ENCODE measurements at places on chromosomes 7 and 10.

- no peak for DNase-seq
These were observed 127.5 kb downstream of the TMEM178B start for GRCh38 chr7:141201145-141201885.

DNA sequence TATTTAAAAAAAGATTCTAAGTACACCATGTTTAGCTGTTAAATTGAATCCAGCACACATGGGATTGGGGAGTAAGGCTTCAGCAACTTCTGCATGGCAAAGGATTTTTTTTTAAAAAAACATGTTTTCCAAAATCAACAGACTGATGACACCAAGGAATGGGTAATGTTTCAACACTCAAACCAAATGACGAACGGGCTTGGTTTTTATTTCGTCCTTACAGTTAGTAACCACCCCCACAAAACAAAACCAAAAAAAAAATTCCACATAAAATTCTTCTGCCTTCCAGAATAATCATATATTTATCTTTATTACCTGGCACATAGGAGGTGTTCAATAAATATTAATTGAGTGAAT is 45.7 kb downstream of the ICA1 start:
- DNase-seq: no peak

GRCh38 chr10:33129141-33129995 is 171.3 kb upstream of the ITGB1 start:
- no peak for DNase-seq

GRCh38 chr7:39969431-39969830 is 19.4 kb downstream of the CDK13 start:
- DNase-seq: no peak

DNA sequence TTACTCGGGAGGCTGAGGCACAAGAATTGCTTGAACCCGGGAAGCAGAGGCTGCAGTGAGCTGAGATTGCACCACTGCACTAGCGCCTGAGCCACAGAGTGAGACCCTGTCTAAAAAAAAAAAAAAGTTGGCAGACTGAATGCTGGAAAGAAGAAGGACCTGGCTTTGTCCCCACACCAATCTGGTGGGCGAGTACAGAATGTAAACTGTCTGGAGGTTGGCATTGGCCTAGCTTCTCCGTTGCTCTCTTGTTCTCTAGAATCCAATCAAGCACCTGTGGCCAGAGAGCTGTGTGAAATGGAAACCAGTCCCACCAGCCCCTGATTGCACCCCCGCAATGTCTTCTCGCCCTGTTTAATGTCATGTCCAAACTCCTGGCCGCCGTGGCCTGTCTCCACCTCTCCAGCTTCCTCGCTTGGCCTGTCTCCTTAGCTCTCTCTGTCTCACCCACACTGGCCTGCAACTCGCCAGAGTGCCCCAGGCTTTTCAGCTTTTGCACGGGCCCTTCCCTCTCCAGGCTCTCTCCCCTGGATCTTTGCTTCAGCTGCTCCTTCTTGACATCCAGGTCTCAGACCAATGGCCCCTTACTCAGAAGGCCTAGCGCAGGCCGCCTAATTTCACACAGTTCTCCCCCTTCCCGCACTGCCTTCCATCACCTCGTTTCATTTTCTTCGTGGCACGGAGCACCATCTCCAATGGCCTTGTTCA is 670 bp upstream of the AGK start:
- no peak for DNase-seq

DNA sequence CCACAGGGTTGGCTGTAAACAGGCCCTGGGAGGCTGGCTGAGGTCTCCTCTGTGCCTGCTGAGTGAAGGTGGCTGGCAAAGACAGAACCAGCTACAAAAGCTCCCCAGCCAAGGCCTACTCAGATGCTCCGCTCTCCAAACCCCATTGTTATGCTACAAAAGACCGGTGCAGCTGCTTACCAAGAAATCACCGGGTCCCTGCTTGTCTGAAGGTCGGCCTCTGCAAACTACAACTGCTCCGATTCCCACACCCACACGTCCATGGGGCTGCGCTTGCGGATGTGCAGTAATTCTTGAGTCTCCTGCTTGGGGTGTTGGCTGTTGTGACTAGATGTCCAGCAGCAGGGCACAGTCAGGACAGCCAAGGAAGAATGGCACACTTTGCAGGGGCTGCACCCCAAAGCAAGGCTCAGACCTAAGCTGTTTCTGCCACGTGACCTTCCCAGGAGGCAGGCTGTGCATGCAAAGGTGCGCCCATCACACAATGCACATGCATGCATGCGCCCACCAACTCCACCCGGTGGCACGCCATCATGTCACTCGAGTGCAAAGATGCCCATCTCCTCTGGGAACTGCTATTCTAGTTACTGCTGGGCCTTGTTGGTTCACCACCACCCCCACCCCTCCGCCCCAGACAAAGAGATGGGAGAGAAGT is 97.8 kb downstream of the OAT start:
- no peak for DNase-seq

GRCh38 chr10:130576427-130576826 is 440.2 kb downstream of the GLRX3 start:
- DNase-seq: no peak

- DNase-seq: no peak
These were observed 799.0 kb downstream of the NRG3 start for GRCh38 chr10:82674036-82674435.

GRCh38 chr7:104469166-104469820 is 140.9 kb downstream of the LHFPL3 start:
- no peak for DNase-seq

DNA sequence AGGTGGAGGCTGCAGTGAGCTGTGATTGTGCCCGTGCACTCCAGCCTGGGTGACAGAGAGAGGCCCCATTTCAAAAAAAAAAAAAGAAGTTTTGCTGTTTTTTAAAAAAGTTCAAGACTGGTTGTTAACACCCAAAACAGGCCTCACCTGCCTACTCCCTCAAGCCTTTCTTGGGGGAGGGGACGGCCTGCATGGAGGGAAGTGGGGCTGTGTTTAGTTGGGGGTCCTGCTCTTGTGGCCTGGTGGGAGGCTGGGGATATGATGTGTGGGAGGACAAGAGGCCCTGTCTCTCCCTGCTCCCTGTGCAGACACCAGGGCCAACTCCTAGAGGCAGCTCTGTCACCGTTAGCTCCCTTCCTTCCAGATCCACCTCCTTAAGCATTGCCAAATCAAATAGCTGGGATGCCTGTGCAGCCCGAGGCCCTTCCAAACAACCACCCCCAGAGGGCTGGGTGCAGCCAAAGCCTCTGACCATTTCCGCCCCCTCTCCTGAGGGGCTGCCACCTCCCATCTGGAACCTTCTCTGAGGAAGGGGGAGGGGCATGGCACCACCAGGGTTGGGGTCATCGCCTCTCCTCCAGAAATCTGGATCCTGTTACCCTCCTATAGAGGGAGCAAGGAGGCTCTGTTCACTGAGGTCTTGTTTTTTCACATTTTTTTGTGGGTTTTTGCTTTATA is 32.9 kb upstream of the ANKRD2 start:
- no peak for DNase-seq

- DNase-seq: peak; percentile 23
These were observed 81.0 kb upstream of the PRSS58 start for GRCh38 chr7:142338633-142339501.

- no peak for DNase-seq
These were observed 34.8 kb downstream of the MDFIC start for GRCh38 chr7:114956702-114957101.

DNA sequence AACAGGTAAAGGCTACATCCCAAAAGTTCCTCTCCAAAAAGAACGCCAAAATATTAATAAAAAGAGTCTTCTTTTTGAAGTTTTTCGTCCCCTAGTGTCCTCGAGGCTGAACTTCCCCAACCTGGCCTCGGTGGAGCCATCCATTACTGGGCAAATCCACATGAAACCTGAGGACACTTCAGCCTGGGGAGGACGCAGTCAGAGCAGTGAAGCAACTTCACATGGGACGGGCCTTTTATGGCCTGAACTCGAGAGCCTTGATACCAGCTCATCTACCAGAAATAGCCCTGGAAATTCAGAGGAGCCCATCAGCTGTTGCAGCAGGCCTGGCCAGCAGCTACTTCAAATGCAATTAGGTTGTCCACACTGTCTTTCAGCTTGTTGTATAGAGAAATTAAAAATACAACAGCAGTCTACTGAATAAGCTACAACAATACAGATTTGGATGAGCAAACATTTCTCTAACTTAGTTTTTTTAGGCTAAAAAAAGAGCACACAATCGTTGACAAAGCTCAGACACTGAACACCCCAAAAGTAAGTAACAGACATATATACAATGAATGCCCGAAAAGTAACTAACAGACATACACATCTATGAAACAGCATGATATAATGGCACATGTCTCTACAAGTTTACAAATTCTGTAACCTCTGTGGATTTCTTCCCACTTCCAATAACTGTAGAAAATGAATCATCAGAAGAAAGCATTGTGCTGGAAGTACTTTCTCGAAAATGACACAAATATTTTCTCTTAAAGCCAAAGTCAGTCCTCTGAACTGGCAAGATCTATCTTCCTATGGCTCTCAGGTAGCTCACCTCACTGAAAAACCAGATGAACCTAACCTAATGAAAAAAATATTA is at the start of gene SVIL:
Gene SVIL (minus strand): TSS at position 208 of the 862 bp plus-strand sequence. CDS start 79,913 bp downstream, outside the sequence.
- no peak for DNase-seq
